Activated T-cell treated with anti-CD3 and anti-CD28 coated beads, Interleukin-2, amount 50 U/mL, for 48 hours (primary cell): ENCODE measurements at places on chromosomes 12 and 14.

DNA sequence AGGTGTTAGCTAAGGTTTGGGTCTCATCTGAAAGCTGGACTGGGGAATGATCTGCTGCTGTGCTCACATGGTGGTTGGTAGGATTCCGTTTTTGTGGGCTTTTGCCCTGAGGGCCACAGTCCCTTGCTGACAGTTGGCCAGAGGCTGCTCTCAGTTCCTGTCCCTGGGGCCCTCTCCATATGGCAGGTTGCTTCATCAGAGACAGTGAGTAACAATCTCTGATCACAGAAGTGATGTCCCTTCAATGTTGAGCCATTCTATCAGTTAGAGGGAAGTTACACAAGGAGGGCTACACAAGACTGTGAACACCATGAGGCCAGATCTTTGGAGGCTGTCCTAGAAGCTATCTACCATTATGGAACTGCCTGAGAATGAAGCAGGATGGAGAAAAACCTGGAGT lies 137.2 kb downstream of the AACS start:
- DNase-seq: no peak

- DNase-seq: no peak
Measured at GRCh38 chr14:54899573-54899972, 3.1 kb downstream of the GCH1 start.

DNA sequence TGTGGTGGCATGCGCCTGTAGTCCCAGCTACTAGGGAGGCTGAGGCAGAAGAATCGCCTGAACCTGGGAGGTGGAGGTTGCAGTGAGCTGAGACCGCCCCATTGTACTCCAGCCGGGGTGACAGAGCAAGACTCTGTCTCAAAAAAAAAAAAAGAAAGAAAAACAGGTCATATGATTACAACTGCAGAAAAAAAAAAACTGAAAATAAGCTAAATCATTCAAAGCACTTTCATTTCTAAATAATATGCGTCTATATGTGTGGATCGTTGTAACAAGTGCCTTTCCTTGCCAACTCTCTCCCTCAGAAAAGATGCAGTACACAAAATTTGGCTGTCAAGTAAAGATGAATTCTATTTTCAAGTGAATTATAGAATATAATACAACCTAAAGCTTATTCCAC lies 42.4 kb downstream of the ATXN2 start:
- no peak for DNase-seq

GRCh38 chr12:25056486-25057130 lies 107.7 kb upstream of the BCAT1 start:
- no peak for DNase-seq

- DNase-seq: no peak
Measured at GRCh38 chr14:71523630-71524319, 408.5 kb upstream of the RGS6 start.

DNA sequence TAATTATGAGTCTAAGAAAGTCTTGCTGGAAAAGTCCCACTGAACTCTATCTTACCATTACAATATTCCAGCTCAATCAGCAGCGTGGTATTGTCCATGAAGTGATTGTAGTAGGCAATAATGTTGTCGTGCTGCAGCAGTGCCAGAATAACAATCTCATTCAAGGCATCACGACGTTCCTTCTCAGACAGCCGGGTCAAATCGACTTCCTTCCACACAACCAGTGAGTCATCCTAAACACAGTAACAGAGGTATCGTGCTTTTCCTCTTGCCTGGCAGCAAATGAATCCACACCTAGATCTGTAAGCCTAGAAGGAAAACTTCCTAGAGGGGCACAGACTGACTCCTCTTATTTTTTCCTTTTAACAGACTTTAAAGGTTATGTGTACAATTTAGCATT lies 2.9 kb downstream of the NEK9 start:
- peak; percentile 31 for DNase-seq

GRCh38 chr12:26623136-26623535 lies 209.9 kb downstream of the ITPR2 start:
- no peak for DNase-seq

- DNase-seq: no peak
Measured at GRCh38 chr14:23127861-23128260, 8.8 kb upstream of the CEBPE start.

DNA sequence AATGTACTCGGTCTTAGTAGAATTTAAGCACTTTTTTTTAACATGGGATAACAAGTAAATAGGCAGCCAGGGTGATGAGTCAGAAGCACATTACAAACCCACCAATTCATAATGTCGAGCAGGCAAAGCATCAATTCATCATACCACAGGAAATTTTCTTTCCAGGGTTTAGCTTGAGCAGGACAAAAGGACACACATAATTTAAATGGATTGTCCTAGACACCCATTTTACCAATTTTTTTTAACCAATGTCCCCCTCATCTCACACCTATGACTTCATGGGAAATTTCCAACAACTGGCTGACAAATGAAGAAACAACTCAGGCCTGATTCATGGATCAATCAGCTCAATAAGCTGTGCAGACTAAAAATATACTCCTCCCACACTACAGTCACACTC lies 58.8 kb upstream of the FOXG1 start:
- DNase-seq: no peak

DNA sequence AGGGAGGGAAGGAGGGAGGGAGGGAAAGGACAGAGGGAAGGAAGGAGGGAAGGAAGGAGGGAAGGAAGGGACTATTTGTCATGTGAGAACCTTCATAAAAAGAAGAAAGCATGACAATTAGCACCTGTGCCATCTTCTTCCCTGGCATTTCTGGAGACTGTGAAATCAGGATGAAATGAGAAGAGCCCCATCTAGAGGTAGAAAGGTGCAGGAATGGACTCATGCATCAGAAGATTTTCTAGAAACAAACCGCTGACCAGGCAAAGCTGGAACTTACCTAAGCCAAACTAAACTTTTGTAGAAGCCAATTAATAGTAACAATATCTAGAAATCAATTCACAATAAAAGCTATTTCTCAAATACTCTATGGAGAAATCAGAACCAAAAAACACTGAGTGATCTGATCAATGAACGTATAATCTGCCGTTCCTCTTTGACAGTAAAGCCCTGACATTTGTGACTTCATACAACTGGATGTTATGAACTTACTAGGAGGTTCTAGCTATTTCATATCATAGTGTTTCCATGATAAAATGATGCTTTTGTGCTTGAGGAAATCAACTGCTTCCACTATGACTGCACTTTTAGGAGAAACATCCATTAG lies 24.4 kb upstream of the CRACR2A start:
- no peak for DNase-seq

GRCh38 chr14:81275305-81276072 lies 54.7 kb upstream of the GTF2A1 start:
- DNase-seq: no peak

GRCh38 chr12:64951944-64952343 lies 127.5 kb downstream of the TBC1D30 start:
- no peak for DNase-seq

GRCh38 chr12:108750526-108750925 lies 19.2 kb upstream of the CORO1C start:
- DNase-seq: no peak

- no peak for DNase-seq
Measured at GRCh38 chr12:119699199-119699760, 31.3 kb downstream of the PRKAB1 start.

DNA sequence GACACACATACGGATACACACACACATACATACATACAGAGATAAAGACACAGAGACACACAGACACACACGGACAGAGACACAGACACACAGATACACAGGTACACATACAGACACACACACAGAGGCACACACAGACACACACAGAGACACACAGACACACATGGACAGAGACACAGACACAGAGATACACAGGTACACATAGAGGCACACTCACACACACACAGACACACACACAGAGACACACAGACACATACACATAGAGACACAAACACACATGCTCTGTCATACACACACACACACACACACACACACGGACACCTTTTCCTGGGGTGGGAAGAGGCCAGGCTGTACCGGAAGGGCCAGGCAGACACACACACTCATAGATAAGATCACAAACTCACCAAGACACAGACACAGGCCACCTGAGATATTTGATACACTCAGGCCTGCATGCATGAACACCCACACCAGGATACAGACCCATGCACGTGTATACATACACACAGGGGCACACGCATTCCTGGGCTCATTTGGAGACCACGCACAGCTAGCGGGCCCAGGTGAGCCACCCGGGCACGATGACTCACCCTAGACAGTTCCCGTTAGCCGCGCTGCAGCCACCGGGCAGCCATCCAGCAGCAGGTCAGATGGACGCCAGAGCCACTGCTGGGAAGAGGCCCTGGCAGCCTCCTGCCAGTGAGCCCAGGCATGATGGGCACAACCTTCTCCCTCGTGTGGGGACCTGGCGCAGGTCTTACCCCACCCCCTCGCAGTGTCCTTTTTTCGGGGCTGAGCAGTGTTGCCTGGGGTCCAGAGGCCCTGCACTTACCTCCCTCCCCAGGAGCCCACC lies 1.8 kb upstream of the AHNAK2 start:
- DNase-seq: no peak

- no peak for DNase-seq
Measured at GRCh38 chr12:105476616-105477015, 146.1 kb downstream of the C12orf75 start.

DNA sequence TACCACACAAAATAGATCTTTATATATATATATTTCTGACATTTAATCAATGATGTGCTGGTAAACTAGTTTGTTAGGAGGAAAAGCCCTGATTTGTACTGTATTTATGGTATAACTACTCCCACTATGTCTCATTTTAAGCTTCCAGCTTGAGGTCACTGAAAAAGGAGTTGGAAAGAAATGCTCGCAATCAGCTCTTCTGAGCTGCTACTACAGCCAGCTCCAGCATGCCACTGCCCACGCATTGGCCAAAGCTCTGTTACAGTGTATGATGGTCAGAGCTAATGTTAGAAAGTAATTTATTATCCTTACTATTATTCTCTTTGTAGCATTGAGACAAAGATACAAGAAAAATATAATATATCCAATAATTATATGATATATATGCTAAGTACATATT lies 55.0 kb upstream of the PCED1B start:
- no peak for DNase-seq

GRCh38 chr12:111404362-111405148 lies 1.2 kb upstream of the SH2B3 start:
- DNase-seq: peak; percentile 84

GRCh38 chr12:123171967-123172366 lies 21.1 kb upstream of the PITPNM2 start:
- no peak for DNase-seq

- no peak for DNase-seq
Measured at GRCh38 chr12:132373901-132374611, 44.7 kb upstream of the GALNT9 start.

DNA sequence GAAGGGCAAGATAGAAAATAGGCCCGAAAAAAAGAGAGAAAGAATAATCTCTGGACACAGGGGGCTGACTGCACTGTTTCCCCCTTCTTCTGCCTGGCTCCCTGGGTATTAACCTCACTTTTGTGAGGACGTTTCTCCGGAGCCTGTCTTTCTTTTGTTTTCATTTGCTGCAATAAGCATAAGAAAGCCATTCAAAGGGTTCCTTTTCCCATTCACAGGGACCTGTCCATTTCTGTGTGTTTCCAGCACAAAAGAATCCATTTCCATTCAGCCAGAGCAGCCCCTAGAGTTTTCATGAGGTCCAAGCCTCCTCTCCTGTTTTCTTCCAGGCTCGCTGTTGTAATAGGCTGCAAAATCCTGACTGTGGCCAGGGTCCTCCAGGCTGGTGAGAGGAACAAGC lies 16.8 kb downstream of the PLXNC1 start:
- no peak for DNase-seq

- no peak for DNase-seq
Measured at GRCh38 chr12:76311796-76312195, 36.4 kb downstream of the BBS10 start.

DNA sequence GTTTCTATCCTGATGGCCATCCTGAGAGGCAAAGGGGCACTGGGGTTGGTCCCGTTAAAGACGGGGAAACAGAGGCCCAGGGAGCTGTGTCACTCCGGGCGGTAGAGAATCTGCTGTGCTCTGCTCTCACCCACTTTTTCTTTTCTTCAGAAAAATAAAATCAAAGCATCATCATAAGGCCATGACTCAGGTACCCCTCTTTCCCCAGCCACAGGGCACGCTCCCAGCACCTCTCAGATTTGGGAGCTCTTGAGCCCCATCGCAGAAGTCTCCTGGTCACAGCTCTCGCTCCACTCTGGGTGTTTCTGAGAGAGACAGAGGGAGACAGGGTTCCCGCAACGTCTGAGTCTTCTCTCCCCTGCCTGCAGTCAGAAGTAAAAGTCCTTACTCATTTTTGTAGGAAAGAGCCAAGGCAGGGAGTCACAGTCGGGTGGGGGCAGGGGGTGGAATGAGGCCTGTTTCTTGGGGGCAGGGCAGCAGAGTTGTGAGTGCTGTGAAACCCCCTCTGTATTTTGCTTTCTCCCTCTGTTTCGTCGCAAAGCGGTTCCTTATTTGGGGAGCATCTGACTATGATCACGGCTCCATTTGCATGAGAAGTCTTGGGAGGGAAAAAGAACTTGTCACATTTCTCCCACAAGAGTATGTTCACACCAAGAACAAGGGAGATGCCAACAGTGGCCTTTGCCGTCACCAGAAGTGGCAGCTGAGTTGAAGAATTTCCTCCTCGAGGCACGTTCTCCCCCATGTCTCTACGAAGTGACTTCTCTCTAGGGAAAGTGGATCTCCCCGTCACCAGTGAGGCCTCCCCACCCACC lies 139.0 kb downstream of the BCL11B start:
- peak; percentile 11 for DNase-seq

GRCh38 chr14:103161054-103161397 lies 37.8 kb downstream of the TNFAIP2 start:
- DNase-seq: no peak

- DNase-seq: no peak
Measured at GRCh38 chr12:2891240-2892053, 756 bp downstream of the TULP3 start.

DNA sequence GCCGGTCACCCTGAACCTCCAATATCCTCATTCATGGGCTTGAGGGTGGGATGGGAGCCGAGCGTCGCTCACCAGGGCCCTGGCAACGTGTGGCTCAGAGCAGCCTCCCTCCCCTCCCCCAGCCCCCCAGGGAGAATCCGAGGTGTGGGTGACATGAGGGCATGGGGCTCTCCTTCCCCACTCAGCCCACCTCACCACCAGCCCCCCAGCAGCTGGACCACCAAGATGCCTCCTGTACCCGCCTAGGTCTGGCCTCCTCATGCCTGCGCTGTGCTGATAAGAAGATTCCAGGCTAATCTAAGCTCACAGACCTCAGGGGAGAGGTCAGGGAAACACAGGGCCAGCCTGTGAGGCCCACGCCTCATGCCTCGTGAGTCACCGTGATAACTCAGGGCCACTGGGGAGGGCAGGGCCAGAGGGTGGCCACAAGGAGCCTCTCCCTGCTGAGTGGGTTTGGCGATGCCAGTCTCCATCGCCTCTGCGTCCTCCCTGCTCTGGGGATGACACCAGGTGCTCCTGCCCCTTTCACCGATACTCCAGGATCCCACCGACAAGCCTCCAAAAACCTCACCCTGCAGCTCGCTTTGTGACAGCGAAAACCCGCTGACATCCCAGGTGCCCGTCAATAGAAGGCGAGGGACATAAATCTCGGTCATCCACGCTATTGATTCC lies 56.9 kb downstream of the TESC start:
- no peak for DNase-seq

GRCh38 chr12:52498946-52499345 lies 5.9 kb upstream of the KRT6A start:
- no peak for DNase-seq

GRCh38 chr14:78316052-78316451 lies 145.9 kb downstream of the NRXN3 start:
- DNase-seq: no peak
